Dermis microvascular lymphatic vessel endothelial cell (primary cell): ENCODE measurements at places on chromosomes 6 and 20. TPM values are rescaled to one million over a fixed set of nuclear protein-coding genes. Genes with fewer than 3 reads are reported as not detected.

DNA sequence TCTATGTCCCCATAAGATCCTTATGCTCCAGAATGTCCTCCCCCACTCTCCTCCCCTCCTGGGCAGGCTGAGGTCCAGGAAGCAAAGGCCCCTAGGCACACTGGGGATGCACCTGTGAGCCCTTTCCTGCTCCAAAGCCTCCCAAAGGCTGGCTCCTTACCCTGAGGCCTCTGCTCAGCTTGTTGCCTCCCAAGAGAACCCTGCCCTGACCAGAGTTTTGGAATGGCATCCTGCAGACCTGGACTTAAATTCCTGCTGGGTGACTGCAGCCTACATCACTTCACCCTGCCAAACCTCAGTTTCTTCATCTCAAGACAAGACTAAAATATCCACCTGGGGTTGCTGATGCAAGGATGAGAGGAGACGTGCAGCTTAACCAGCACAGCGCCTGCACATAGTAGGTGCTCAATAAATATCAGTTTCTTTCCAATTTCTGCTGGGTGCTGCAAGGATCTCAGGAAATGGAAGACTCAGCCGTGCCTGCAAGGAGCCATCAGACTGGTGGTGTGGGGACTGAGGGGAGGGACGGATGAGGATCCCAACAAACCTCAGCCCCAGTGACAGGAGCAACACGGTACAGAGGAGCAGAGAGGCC lies 2.1 kb upstream of the LBP start:
- no peak for DNase-seq

GRCh38 chr20:63501818-63502670 lies 3.2 kb upstream of the EEF1A2 start:
- DNase-seq: no peak

DNA sequence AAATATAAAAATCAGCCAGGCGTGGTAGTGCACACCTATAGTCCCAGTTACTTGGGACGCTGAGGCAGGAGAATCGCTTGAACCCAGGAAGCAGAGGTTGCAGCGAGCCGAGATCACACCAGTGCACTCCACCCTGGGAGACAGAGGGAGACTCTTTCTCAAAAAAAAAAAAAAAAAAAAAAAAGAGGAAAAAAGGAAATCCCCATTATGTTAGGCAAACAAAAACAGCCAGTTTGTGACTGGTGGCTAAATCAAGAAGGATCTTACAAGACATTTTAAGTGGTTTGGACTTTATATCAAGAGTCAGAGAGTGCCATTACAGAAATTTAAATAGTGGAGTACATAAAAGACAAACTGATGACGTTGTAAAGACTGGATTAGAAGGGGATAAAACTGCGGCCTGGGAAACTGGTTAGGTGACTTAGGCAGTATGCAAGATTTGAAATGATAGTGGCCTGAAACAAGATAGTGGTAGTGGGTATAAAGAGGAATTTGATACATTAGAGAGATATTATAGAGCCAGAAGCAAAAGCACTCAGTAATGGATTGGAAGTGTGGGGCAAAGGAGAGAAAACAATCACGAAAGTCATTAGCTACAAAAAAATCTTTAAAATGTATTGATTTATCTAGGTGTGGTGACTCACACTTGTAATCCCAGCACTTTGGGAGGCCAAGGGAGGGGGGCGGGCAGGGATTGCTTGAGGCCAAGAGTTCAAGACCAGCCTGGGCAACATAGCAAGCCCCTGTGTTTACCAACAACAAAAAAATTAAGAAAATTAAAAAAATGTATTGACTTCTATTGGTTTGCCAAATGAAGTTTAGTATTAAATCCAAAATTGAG lies 1.7 kb upstream of the MYO6 start:
- DNase-seq: no peak

GRCh38 chr6:113886512-113886911 lies 29.4 kb downstream of the MARCKS start:
- no peak for DNase-seq

GRCh38 chr20:23367770-23368169 lies 5.8 kb downstream of the GZF1 start:
- no peak for DNase-seq

DNA sequence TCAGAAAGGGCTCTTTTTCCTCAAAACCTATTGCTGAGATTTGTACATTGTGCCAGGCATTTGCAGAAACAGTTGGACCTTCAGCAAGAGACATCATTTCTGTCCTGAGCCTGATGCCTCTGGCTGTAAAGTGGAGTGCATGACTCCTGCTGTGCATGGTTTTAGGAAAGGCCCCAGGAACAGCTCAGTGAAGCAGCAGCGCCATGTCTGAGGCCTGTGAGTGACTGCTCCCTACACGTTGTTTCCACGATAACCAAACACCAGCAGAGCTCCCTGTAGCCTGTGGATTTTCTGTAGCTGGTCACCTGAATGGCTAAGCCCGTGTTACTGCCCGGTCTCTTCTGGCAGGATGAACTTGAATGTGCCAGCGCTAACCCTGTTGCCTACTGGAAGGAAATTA lies 232.5 kb downstream of the TFAP2C start:
- no peak for DNase-seq

- DNase-seq: no peak
These were observed 89.7 kb downstream of the SMPDL3A start for GRCh38 chr6:122878796-122879195.

DNA sequence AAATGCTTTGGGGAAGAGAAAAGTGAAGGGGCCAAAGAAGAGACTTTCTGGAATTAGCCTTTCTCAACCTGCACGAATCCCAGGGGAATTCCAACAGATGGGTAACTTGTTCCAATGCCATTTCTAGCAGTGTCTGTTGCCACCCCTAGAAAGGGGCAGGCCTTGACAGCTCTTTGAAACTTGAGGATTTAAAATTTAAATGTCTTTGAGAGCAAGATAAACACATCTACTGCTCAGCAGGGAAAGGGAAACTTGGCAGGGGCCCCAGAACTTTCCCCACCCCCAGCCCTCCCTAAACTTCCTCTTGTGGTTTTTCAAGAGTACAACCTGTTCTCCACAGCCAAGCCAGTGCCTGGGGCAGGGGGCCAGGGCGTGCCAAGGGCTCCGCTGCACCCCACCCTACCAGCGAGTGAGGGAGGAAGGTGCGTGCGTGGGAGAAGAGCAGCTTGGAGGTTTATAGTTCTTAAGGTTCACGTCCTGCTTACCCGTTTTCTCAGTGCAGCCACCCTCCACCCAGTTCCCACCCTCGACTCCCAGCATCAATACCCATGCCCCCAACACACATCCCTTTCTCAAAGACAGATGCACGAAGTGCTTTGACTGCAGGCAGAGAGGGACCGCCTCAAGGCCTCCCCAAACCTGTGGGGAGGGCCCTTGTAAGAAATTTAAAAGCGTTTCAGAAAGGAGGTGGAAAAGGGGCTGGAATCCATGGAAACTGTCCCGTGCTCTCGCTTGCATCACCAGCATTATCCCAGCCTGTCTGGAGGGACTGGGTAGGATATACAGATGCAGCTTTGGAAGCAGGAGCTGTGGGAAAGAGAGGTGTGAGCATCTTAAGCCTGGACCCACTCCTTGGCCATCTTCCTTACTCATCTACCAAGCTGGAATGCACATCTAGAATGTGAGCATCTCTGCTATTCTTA lies 4.5 kb upstream of the TAF8 start:
- no peak for DNase-seq

- no peak for DNase-seq
These were observed 96.3 kb downstream of the FOXF2 start for GRCh38 chr6:1485678-1486077.

DNA sequence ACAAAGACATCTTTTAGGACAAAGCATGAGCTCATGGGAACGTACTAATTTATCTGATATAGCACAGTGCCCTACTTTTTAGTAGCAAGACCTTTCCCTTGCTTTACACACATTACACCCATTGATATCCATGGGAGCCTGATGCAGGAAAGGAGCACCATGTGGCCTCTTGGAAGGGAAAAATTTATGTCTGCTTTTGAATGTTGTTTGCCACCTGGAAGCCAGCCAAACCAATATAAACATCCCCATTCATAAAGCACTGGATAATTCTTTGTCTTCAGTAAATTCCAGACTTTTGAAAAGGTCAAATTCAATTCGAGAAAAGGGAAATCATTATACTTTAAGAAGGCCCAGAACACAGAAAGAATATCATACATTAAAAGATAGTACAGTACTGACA lies 152.3 kb upstream of the BEND6 start:
- DNase-seq: peak; percentile 38

- DNase-seq: no peak
These were observed 656.6 kb upstream of the MAP3K7 start for GRCh38 chr6:91243436-91243835.

- no peak for DNase-seq
These were observed 301.8 kb downstream of the FOXC1 start for GRCh38 chr6:1911474-1911873.

DNA sequence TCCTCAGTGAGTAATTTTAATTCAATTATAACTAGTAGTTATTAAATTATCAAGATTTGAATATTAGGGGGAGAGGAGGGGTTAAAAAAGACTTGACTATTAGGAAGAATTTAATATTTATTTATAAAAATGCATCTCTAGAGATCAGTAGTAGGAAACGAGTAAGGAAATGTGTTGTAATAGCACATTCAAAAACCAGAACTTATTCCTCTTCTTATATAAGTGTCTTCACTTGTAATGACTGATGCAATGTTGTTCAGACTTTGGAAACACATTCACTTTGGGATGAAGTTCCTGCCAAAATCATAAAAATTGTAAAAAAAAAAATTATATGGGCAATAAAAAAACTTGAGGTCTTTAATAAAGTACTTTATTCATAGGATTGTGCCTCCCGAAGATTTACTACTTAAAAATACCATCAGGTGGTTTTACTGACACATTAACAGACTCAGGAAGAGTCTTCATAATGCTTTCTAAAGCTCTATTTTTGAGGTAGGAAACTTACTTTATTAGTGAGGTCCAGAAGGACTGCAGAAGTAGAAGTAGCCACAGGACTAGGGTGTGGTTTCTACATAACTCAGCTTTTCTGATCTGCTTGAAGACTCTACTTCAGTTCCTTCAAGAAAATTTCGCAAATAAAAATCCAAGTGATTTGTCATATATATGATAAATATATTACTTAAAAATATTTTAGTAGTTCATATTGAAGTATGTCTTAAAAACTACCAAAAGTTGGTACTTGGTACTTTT lies 59.8 kb downstream of the CCDC170 start:
- DNase-seq: no peak

DNA sequence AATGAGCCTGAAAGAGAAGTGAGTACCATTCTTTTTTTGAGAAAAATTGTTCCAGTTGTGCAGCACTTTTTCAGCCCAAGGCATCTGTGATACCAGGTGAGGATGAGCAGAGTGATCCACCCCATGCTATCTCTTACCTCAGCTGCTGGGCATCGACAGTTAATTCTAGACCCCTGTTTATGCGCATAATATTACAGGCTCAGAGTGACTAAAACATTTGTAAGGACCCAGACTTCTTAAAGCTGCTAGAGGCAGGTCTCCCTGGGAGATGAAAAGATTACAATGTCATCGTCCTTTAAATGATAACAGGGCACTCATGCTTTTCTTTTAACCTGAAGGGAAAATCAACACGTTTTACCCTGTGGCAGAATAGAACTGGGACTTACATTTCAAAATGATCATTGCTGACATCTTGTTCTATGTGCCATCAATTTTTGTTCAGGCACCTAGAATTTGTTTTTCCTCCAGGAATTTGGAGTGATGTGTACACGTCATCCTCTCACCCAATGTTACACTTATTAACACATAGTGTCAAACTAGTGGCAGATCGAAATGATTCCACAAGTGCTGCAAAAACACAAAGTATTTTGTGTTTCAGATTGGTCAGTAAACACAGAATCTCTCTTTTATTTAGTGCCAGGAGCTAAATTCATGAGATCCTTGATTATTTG lies 684.6 kb downstream of the UTRN start:
- no peak for DNase-seq

DNA sequence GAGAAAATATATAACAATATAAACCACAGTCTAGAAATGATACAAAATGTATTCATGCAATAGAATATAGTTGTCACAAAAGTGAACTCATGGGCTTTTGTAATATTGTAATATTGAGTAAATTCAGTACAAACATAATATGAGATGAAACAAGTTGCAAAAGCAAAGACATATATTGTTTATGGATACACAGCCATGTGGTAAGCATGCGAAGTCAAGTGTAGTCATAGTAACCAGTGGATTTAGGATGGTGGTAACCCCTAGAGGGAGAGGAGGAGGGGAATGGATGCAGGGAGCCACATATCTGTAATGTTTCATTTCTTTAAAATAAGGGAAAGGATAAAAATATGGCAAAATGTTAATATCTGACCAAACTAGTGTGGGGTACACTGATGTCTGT lies 47.3 kb downstream of the ARMC2 start:
- no peak for DNase-seq

- DNase-seq: no peak
These were observed 260.6 kb upstream of the TAB2 start for GRCh38 chr6:149056777-149057463.

- no peak for DNase-seq
These were observed 833 bp downstream of the RAB5IF start for GRCh38 chr20:36606158-36607066.

DNA sequence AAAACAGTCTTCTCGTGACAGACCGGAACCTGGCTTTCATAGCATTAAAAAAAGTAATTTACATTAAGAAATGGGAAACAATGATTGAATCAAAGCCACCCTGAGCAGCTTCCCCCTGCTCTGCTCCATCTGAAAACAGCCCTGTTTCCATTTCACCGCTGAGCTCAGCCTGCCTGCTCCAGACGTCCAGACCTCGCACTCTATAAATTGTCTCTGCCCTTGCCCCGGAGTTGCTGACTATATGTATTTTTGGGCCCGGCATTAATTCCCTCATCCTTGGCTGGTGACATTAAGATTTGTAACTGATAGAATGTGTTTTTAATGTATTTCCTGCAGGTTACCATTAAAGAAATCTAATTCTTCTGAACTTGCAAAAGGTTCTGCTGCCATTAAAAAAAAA lies 22.7 kb upstream of the TCP11 start:
- no peak for DNase-seq

DNA sequence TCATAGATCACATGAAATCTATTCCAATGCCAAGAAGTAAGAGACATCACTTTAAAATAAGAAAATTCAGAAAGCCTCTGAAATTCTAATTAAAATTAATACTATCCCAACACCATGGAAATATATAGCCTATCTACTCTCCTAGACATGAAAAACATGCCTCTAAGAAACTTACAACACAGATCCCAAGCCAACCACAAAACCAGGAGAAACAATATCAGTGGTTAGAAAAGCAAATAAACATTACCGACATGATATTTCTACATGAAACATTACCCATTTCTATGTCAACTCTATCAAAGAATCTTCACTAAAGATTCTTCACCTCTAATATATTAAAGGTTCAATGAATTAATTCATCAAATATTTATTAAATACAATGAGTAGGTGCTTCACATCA lies 4.8 kb downstream of the EPB41L2 start:
- DNase-seq: no peak

- no peak for DNase-seq
These were observed 302.7 kb downstream of the QKI start for GRCh38 chr6:163717106-163717764.

GRCh38 chr6:36897609-36898008 lies 11.9 kb downstream of the C6orf89 start:
- DNase-seq: peak; percentile 34

- peak; percentile 22 for DNase-seq
These were observed 12.1 kb downstream of the TRIM31 start for GRCh38 chr6:30100585-30101443.

The TRAPPC3L gene
- total RNA-seq: under 0.01 and 0.25 TPM in 2 replicates

The TSPYL1 gene
- total RNA-seq: 54.9 and 65.7 TPM in 2 replicates

The SIRPD gene
- total RNA-seq: not detected in 2 replicates

The TOX2 gene
- total RNA-seq: 0.77 and 1.0 TPM in 2 replicates

The SLC17A1 gene
- total RNA-seq: not detected in 2 replicates

The SLCO4A1 gene
- 0.51 and 0.90 TPM in 2 replicates for total RNA-seq

The NRSN1 gene
- not detected in 2 replicates for total RNA-seq

The RAB44 gene
- under 0.01 TPM in 2 replicates for total RNA-seq

The OVOL2 gene
- not detected in 2 replicates for total RNA-seq

The MATN4 gene
- under 0.01 TPM in 2 replicates for total RNA-seq
